ENCODE measurements at places on chromosomes 1 and 21. TPM values are rescaled to one million over a fixed set of nuclear protein-coding genes. Genes with fewer than 3 reads are reported as not detected.

The FAM177B gene
- total RNA-seq, result not detected

The SLC9C2 gene
- not detected for total RNA-seq

The COL24A1 gene
- total RNA-seq, result 2.8 TPM

The CTH gene
- total RNA-seq, result 9.7 TPM

The MTARC2 gene
- 9.0 TPM for total RNA-seq

The MFSD2A gene
- 1.2 TPM for total RNA-seq

The TCP10L gene
- 0.83 TPM for total RNA-seq

The SLFNL1 gene
- total RNA-seq, result 0.66 TPM
